ENCODE measurements at places on chromosomes 5 and 9.

DNA sequence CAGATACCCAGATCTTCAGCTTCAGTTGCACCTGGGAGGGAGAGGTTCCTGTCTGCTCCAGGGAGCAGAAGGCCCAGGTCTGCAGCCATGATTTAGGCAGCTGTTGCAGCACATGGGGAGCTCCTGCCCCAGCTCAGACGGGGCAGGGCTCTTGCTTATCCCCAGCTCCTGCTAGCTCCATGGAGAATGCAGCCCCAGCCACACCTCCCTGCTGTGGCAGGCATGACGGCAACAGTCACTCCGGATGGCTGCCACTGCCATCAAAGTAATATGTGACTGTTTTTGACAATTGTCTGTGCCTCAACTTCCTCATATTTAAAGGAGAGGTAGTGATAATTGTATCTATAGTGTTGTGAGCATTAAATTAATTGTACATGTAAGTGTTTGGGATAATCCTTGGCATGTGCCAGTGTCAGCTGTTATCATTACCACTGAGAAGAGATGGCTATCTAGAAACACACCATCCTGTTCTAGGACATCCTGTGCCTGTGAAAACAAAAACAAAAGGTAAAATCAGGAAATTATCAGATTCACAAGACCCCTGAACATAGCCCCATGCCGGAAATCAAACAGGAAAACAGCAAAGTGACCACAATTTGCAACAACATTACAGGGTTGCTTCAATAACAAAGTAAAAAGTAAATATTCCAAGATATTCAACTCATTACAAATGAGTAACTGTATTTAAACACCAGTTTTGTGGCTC lies 1048.8 kb upstream of the ACO1 start:
- DNase-seq = no peak
- H3K27me3 ChIP-seq = no peaks in the 10 kb centered on the region

GRCh38 chr9:125409217-125409636 lies 147.6 kb downstream of the GAPVD1 start:
- H3K36me3 ChIP-seq = no peaks in the 10 kb centered on the region
- H3K4me1 ChIP-seq = peaks cover 14% of the 10 kb centered on the region
- peaks cover 15% of the 10 kb centered on the region for H3K27me3 ChIP-seq
- peak overlapping the region; percentile 41 for H3K4me3 ChIP-seq
- DNase-seq = no peak

DNA sequence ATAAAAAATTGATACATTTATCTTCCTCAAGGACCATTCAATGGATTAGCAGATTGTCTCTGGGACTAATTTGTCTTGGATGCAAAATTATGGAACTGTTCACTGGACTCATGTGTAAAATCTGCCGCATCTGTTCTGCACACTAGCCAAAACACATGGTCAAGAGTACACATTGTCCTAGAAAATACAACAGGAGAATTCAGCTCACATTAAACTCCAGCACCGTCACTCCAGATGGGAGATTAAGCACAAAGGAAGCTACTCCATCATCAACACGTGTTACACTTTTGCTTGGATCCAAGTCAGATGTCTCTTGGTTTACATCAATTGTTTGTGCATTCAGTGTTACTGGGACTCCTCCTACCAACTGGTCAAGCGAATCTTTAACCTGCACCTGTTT lies 28.8 kb downstream of the C5 start:
- no peak overlapping the region for H3K4me3 ChIP-seq
- H3K4me1 ChIP-seq = no peaks in the 10 kb centered on the region
- DNase-seq = no peak
- no peaks in the 10 kb centered on the region for H3K36me3 ChIP-seq
- no peaks in the 10 kb centered on the region for H3K27me3 ChIP-seq

DNA sequence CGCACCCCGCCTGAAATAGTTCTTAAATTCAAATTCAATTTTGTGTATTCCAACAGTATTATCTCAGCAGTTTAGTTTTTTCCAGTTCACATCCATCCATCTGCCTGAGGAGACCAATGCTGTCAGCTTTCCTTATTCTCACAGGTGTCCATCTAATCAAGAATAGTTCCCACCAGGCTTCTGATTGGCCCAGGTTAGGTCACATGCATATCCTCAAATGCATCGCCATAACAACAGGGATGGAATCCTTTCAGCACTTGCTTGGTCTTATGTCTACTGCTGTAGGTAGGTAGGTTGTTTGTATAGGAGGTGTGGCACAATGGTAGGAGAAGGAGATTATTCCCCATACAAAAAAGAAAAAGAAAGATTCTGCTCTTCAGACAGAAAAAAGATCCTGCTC lies 91.2 kb downstream of the UBE2R2 start:
- peaks cover 6% of the 10 kb centered on the region for H3K4me1 ChIP-seq
- no peak overlapping the region for H3K27ac ChIP-seq
- H3K4me3 ChIP-seq = no peak overlapping the region
- DNase-seq = no peak
- peaks cover 34% of the 10 kb centered on the region for H3K36me3 ChIP-seq

GRCh38 chr9:125959951-125960619 lies 212.9 kb downstream of the PBX3 start:
- no peaks in the 10 kb centered on the region for H3K27me3 ChIP-seq
- peaks cover 2% of the 10 kb centered on the region for H3K4me1 ChIP-seq
- H3K36me3 ChIP-seq = no peaks in the 10 kb centered on the region
- no peak overlapping the region for H3K4me3 ChIP-seq
- H3K27ac ChIP-seq = no peak overlapping the region
- DNase-seq = no peak

GRCh38 chr9:72149231-72149975 lies at the start of gene GDA:
Gene GDA (plus strand): TSS chr9:72149440. CDS start chr9:72149560, 120 bp downstream.
- no peaks in the 10 kb centered on the region for H3K36me3 ChIP-seq
- H3K4me1 ChIP-seq = no peaks in the 10 kb centered on the region
- no peak within 1 kb of the TSS for H3K27ac ChIP-seq
- peaks cover 30% of the 10 kb centered on the region for H3K27me3 ChIP-seq
- no peak within 1 kb of the TSS for H3K4me3 ChIP-seq

- H3K4me3 ChIP-seq = no peak overlapping the region
- DNase-seq = no peak
- H3K4me1 ChIP-seq = no peaks in the 10 kb centered on the region
- no peak overlapping the region for H3K27ac ChIP-seq
Measured at GRCh38 chr9:35594471-35594870, 10.6 kb upstream of the TESK1 start.

DNA sequence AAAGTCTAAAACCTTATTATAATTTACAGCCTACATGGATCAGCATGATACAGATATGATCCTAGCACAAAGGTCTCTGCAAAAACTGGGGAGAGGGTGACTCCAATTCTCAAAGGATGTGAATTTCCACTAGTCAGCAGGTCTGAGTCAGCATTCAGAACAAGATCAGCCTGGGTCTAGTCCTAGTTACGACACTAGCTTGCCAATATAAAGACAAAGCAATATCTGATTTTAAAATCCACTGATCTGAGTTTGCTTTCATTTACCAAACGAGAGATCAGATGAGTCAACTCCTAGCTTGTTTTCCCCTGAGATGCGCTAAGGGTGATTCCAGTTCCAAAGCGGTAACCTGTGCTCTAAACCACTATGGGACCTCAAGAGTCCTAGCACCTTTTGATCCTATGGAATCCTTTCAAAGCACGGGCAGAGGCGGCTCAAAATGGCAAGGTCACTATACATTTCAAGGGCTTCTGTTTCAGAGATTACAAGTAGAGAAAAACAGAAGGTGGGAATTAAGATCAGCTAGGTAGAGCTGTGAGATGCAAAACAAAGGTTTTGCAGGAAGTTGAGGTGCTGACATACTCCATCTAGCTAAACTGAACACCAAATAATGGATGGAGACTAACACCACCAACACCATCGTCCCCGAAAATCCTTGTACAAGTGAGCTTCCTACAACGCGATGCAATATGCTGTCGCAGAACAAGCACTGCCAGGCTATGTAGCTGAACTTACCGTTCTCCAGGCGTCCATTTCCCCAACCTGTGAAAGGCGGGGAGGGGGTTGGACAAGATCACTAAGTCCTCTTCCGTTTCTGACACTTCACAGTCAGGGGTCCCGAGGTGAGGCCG lies 906 bp downstream of the SLC25A51 start:
- peaks cover 15% of the 10 kb centered on the region for H3K36me3 ChIP-seq
- peaks cover 34% of the 10 kb centered on the region for H3K4me1 ChIP-seq
- peaks cover 5% of the 10 kb centered on the region for H3K27me3 ChIP-seq
- H3K27ac ChIP-seq = peak overlapping the region; percentile 87

DNA sequence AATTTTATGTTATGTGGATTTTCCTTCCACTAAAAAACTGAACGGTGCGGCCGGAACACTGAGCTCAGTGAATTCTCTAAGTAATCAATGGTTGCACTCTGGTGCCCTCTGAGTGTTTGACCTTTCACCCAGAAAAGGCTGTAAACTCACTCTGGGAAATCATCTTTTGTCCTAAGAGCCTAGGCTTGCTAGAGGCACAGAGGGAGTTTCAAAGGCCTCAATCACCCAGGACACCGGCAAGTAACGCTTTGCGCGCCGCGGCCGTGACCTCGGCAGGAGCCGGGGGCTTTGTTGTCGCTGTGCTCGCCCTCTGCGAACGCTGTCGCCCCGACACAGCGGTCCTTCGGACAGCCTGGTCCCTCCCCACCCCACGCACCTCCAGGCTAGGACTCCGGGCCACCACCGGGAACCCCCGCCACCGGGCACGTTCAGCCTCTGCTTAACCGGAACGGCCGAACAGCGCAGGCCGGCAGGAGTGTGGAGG lies 703 bp downstream of the ISCA1 start:
- DNase-seq = no peak
- H3K4me3 ChIP-seq = peak overlapping the region; percentile 84
- peaks cover 17% of the 10 kb centered on the region for H3K36me3 ChIP-seq
- peaks cover 45% of the 10 kb centered on the region for H3K4me1 ChIP-seq
- no peaks in the 10 kb centered on the region for H3K27me3 ChIP-seq
- H3K27ac ChIP-seq = peak overlapping the region; percentile 87

GRCh38 chr5:73393611-73394489 lies 54.7 kb downstream of the FOXD1 start:
- H3K4me1 ChIP-seq = no peaks in the 10 kb centered on the region
- peaks cover 57% of the 10 kb centered on the region for H3K27me3 ChIP-seq
- no peak overlapping the region for H3K4me3 ChIP-seq
- no peak overlapping the region for H3K27ac ChIP-seq

GRCh38 chr5:122877518-122877917 lies 32.1 kb downstream of the SNX24 start:
- no peaks in the 10 kb centered on the region for H3K36me3 ChIP-seq
- no peak for DNase-seq
- H3K27me3 ChIP-seq = no peaks in the 10 kb centered on the region

DNA sequence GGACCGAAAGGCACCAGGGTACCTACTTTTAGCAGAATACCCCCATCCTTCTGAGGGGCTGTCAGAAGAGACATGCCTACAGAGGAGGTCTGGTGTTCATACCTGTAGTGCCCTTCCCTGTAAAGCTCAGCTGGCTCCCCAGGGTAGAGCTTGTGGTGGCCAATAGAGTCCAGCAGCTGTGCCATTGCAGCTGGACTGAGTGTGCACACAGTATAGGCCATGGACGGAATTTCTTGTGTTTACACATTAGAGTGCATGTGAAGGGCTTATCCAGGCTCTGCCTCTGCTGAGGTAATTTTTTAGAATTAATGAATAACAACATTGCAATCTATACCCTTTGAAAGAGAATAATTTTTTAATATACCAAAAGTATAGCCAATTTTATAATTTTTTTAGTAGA lies 191.0 kb downstream of the ZSWIM6 start:
- H3K4me3 ChIP-seq = no peak overlapping the region
- no peak overlapping the region for H3K27ac ChIP-seq
- H3K36me3 ChIP-seq = peaks cover 3% of the 10 kb centered on the region
- H3K27me3 ChIP-seq = no peaks in the 10 kb centered on the region
- no peaks in the 10 kb centered on the region for H3K4me1 ChIP-seq

DNA sequence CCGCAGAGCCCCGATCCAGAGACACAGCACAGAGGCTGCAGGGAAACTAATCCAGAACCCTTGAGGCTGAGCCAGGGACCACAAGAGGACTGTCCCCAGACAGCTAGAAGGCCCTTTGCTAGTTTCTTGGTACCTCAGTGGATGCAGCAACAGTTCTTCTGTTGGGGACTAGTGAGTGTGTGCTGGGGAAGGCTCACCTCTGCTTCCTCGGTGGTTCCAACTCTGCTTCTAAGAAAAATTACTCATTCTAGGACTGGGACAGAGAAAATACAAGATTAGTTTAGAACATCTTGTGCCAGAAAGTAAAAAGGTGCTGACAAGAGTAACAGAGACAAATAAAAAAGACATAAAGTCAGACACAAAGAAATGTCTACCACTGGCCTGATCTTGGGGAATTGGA lies 19.5 kb upstream of the ZNF484 start:
- no peaks in the 10 kb centered on the region for H3K27me3 ChIP-seq
- no peak overlapping the region for H3K4me3 ChIP-seq
- no peaks in the 10 kb centered on the region for H3K36me3 ChIP-seq
- H3K4me1 ChIP-seq = peaks cover 24% of the 10 kb centered on the region
- no peak for DNase-seq

DNA sequence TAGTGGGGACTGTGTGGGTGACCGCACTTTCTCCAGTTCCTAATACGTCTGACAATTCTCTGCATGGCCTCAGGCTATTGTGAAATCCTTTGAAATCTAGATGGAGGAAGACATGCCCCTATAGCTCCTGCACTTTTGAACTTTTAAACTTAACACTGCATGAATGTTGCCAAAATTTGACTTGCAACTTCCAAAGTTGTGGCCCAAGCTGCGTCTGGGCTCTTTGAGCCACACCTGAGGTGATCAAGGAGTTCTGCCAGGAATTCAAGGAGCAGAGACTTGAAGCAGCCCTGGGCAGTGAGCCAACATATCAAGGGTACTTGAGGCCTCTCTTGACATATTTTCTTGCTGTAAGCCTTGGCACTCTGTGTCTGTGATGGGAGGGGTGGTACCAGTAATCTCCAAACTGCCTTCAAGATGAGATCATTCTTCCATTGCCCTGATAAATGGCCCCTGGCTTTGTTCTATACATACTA lies 1336.1 kb upstream of the CDH9 start:
- H3K27me3 ChIP-seq = no peaks in the 10 kb centered on the region
- H3K4me1 ChIP-seq = no peaks in the 10 kb centered on the region
- DNase-seq = no peak
- H3K36me3 ChIP-seq = no peaks in the 10 kb centered on the region
- H3K27ac ChIP-seq = no peak overlapping the region

- no peaks in the 10 kb centered on the region for H3K27me3 ChIP-seq
- no peak overlapping the region for H3K4me3 ChIP-seq
- H3K27ac ChIP-seq = no peak overlapping the region
- DNase-seq = no peak
- peaks cover 80% of the 10 kb centered on the region for H3K36me3 ChIP-seq
Measured at GRCh38 chr5:96903300-96903699, 27.0 kb downstream of the ERAP2 start.

DNA sequence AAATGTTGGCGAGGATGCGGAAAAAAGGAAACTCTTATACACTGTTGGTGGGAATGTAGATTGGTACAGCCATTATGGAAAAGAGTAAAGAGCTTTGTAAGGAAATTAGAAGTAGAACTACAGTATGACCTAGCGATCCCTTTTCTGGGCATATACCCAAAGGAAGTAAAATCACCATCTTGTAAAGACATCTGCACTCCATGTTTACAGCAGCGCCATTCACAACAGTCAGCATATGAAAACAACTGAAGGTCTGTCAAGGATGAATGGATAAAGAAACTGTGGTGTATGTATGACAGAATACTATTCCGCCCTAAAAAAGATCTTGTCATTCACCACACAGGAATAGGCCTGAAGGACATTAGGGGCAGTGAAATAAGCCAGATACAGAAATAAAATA lies 27.7 kb upstream of the SLC25A51 start:
- peaks cover 4% of the 10 kb centered on the region for H3K4me1 ChIP-seq
- no peak overlapping the region for H3K27ac ChIP-seq
- no peaks in the 10 kb centered on the region for H3K36me3 ChIP-seq
- peaks cover 4% of the 10 kb centered on the region for H3K27me3 ChIP-seq
- no peak for DNase-seq
- H3K4me3 ChIP-seq = no peak overlapping the region

- no peak overlapping the region for H3K27ac ChIP-seq
- H3K4me1 ChIP-seq = peaks cover 42% of the 10 kb centered on the region
- peak overlapping the region; percentile 73 for H3K4me3 ChIP-seq
- peaks cover 16% of the 10 kb centered on the region for H3K27me3 ChIP-seq
Measured at GRCh38 chr5:138753794-138754698, 821 bp downstream of the CTNNA1 start.
